Activated CD8-positive, alpha-beta memory T cell treated with anti-CD3 and anti-CD28 coated beads for 4 hours (primary cell): ENCODE measurements at places on chromosomes 11 and 22.

DNA sequence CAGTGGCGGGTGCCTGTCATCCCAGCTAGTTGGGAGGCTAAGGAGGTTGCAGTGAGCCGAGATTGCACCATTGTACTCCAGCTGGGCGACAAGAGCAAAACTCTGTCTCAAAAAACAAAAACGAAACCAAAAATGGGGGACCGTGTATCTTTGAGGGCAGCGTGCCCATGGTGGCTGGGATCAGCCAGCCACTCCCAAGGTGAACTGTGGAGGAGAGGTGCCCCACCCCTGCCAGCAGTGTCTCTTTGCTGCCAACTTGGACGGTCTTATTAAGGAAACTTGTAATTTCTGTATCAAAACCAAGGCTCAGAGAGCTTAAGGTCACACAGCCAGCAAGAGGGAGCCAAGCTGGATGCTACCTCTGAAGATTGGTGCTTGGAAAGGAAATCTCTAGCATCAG is 147.7 kb downstream of the CACNA1I start:
- no peak for DNase-seq

DNA sequence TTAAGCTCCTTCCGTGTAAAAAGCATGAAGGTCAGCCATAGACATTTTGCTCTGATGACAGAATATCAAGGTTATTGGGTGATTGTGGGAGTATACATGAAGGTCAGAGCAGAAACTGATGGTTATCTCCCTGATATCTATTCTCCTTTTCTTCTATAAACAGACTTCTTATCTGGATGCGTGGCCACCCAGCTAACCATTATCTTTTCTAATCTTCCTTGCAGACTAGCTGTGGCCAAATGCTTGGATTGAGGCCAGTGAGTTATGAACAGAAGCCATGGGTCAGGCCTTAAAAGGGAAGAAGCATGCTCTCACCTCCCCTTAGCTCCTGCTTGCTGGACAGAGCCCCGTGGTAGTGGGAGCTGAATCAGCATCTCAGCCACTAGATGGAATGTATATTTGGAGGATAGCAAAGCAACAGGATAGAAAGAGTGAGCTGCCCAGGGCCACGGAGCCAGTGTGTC is 31.3 kb upstream of the LRRC55 start:
- no peak for DNase-seq

DNA sequence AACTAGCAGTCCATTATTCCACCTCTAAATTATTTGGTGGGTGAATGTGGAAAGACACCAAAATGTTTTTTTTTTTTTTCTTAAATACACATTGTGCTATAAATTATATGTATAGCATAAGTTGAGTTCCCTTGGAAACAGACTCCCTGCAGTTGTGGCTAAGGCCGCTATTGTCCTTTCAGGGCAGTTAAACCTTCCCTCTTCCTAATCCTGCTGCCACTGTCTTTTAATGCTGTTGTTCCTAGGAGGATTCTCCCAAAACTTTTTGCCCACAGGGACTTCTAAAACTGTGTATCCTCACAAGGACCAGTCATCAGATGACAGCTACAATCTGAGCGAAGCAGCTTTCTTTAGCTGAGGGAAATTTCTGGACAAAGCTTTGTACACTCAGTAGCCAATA is 478.9 kb upstream of the CHORDC1 start:
- no peak for DNase-seq

DNA sequence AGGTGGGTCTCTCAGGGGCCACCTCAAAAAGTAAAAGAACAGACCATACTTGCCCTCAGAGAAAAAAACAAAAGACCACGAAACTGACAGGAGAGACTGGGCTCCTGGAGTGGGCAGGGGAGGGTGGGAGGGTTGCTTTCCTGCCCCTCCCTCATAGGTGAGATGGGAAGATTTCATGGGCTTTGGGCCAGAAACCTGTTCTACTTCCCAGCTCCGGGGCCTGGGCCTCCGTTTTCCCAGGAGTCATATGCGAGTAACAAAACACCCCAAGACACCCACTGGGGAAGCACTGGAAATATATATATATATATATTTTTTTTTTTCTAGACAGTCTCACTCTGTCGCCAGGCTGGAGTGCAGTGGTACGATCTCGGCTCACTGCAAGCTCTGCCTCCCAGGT is 31.6 kb downstream of the TTLL1 start:
- DNase-seq, result no peak

DNA sequence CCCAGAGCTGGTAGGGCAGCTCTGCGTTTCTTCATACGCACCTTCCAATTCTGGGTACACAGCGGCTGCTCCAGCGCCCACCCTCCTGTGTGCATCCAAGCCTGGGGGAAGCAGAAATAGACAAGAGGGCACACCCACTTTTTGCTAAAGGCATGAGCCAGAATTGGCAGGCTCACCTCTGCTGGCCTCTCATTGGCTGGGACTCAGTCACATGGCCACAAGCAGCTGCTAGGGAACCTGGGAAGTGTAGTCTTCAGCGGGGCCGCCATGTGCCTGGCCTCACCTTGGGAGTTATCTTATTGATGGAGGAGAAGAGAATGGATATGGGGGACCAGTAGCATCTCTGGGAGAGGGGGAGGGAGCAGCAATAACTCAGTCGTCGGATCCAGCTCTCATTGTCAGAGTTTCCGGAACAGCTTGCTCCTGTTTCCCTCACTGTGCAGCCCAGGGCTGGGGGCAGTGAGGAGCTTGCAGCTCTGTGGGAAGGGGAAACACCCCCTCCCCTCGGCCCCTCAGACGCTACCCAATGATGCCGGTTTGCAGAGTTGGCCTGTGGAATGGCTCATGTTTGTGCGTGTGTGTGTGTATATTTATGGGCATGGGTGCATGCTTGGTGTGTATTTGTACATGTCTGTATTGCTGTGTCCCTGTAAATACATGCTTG is 11.8 kb upstream of the MIEF1 start:
- DNase-seq, result peak; percentile 71

- no peak for DNase-seq
These were observed 7.2 kb downstream of the CEP164 start for GRCh38 chr11:117334896-117335295.

DNA sequence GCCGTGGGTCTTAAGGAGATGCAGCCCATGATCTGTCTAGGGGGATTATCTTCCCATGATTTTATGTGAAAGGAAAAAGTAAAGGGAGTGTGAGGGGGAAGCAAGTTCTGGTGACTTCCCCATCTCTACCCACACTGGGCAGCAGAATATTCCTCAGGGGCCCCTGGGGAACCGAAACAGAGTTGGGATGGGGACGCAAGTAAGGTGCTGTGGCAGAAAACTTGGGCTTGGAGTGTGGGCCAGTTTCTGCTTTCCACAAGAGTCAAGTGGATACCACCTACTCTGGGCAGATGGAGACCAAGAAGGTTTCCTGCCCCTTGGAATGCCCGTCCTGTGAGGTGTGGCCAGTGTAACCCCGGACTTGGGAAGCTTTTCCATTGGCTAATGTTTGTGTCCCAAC is 64.4 kb downstream of the SGSM3 start:
- DNase-seq, result no peak

DNA sequence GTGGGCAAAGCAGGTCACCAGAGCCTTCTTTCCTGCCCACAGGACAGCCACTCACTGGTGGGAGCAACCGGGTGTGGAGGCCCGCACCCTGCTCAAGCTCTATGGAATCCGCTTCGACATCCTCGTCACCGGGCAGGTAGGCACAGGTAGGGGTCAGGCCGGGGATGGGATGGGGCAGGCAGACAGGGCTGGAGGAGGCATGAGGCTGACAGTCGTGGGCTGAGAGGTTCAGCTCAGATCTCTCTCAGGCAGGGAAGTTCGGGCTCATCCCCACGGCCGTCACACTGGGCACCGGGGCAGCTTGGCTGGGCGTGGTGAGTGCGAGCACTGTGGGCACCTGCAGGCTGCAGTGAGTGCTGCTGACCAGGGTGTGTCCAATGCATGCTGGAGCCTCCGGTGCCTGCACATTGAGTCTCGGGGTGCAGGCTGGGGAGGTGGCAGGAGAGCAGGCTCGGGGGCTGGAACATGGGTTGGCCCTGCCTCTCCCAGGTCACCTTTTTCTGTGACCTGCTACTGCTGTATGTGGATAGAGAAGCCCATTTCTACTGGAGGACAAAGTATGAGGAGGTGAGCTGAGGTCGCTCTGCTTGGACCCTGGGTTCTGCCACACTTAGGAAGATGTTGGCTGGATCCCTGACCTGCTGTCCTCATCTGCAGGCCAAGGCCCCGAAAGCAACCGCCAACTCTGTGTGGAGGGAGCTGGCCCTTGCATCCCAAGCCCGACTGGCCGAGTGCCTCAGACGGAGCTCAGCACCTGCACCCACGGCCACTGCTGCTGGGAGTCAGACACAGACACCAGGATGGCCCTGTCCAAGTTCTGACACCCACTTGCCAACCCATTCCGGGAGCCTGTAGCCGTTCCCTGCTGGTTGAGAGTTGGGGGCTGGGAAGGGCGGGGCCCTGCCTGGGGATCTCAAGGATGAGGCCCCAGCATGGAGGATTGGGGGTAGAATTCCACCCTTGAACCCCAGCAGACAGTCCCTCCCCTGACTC is 6.3 kb downstream of the SLC7A4 start:
- no peak for DNase-seq

- no peak for DNase-seq
These were observed 56.3 kb upstream of the TNRC6B start for GRCh38 chr22:40121461-40121860.

GRCh38 chr11:79813551-79813950 is 372.7 kb upstream of the TENM4 start:
- DNase-seq, result no peak

DNA sequence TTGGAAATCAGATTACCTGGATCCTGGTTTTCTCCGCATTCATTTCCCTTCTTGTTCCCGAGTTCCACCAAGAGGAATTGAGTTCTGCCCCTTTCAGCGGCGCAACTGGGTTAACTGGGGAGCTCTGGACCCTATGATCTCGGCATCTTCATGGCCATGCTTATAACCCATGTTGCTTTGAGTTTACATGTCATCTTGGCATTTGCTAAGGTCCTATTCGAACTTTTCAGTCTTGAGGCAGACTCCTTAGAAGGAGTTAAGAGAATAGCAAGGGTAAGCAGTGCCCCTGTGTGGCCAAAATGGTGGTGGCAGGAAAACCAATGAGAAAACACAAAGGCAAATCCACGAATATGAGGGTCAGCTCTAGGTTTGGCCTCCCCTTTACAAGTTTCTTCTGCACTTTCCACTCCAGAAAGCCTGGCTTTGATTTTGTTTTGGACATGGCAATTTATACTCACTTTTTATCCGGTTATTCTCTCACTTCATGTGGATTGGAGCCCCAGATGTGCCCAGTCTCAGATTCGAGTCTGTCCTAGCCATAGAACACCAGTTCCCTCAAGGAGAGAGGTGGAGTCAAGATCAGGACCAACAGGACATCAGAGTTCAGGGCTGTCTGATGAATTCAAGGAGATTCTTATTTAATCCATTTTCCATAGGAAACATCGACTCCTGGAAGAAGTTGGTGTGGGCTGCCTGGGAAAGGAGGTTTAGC is 55.3 kb upstream of the FBXO3 start:
- peak; percentile 8 for DNase-seq

- DNase-seq, result no peak
These were observed 114.6 kb upstream of the BID start for GRCh38 chr22:17888855-17889254.

GRCh38 chr11:19435306-19435989 is 194.7 kb upstream of the E2F8 start:
- DNase-seq, result no peak

GRCh38 chr11:21948876-21949275 is 244.0 kb upstream of the ANO5 start:
- DNase-seq, result no peak

DNA sequence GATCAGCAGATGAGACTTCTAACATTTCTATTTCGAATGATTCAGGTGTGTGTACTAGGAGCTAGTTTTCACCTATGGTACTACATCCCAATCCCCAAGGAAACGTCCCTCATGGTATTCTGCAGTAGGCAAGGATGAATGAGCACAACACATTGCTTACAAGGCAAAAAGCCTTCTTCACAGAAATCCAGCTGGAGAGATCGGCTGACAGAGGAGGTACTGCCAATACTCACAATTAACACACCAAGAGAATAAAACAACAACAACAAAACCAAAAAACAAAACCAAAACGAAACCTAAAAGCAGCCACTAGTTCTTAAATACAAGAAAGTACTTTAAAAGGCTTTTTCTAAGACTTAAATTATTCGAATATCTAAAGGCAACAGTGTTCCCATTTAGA is 101.4 kb downstream of the PICALM start:
- no peak for DNase-seq

DNA sequence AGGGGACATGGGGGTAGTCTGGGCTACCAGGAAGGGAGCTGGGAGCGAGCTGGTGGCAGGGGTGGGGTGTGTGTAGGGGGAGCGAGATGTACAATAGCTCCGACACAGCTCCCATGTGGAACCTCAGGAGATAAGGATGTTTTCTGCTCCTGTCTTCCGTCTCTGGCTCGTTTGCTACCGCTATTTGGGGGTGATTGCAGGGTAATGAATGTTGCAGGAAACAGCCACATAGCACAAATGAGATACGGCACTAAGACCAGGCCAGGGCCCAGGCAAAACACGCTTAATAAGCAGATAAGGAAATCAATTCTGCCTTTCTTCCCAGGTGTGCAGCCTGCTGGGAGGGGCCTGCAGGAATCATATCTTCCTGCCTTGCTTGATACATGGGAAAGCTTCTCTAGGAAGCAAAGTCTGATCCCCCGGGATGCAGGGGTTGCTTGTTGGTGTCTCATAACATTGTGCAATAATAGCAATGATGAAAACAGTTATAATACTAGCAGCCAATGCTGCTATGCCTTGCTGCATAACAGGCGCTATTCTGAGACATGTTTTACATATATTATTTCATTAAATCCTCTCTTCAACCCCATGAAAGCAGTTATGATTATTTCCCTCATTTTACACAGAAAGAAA is 158.7 kb downstream of the ST3GAL4 start:
- no peak for DNase-seq

DNA sequence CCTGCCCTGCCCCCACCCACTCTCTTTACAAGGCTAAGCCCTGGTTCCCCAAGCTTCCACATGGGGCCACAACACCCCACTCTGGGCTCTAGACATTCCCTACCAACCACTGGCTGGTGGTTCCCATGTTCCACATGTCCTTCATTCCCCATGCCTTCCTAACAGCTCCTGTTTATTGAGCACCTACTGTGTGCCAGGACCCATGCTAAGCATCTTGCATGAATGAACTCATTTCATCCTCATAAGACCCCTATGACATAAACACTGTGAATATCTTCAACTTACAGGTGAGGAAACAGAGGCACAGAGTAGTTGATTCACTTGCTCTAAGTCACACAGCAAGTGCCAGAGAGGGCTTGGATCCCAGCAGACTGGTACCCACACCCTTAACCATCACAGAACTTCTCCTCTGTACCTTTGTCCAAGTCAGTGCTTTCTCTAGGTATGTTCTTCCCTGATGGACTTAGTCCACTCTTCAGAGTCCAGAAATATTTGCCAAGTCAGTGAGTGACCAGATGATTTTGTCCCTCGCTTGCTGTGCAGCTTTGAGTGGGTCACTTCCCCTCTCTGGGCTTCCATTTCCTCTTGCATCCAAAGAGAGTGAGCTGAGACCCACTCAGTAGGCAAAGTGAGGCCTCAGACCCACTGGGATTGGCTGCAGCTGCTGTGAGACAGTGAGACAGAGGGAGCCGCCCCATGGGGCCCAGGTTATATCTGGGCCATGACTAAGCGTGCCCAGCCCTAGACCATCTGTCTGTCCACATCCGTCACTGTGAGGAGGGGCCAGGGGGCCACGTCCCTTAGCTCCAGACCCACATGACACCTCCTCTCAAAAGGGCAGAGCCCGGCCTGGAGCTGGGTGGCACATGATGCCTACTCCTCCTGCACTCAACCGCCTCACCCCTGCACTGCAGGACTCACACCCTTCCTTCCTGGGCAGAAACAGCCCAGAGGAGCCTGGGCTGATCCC is 132.4 kb downstream of the MN1 start:
- no peak for DNase-seq
